Renal pelvis (tissue), 12 donors: ENCODE measurements at places on chromosomes 2 and 18. TPM values are rescaled to one million over a fixed set of nuclear protein-coding genes. Genes with fewer than 3 reads are reported as not detected.

The TDRD15 gene
- 0.03 TPM for polyA plus RNA-seq

The C18orf54 gene
- polyA plus RNA-seq = 11.5 TPM

The HTR2B gene
- polyA plus RNA-seq = 7.3 TPM

The CLIP4 gene
- 12.9 TPM for polyA plus RNA-seq

The GPR55 gene
- polyA plus RNA-seq = 0.18 TPM

The ALPG gene
- not detected for polyA plus RNA-seq

The ACKR3 gene
- 74.6 TPM for polyA plus RNA-seq

The FRZB gene
- polyA plus RNA-seq = 9.3 TPM

DNA sequence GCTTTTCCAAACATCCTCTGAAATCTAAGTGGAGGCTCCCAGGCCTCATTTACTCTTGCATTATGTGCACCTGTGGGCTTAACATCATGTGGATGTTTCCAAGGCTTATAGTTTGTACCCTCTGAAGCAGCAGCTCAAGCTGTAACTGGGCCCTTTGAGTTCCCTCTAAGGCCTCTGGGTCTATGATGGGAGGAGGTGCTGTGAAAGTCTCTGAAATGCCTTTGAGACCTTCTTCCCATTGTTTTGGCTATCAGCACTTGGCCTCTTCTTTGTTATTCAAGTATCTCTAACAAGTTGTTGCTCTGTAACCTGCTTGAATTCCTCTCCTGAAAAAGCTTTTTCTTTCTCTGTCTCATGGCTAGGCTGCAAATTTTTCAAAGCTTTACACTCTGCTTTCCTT, 58.1 kb upstream of the MYT1L start:
- no peak for DNase-seq

DNA sequence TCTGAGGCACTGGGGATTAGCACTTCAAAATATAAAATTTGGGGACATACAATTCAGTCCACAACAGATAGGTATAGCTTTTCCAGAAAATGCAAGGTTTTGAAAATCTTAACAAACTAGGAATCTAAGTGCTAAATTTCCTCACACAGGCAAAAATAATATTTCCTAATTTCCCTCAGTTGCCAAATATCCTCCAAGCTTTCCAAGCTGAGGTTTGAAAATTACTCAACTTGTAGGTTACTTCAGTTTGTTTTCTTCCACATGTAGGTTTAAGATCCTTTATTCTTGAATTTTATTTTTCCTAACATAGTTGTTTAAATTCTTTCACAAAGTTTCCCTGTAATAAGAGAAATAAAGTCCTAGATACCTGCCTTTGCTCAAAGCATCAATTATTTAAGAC, 192.9 kb upstream of the NRXN1 start:
- no peak for DNase-seq

- DNase-seq = no peak
These were observed 135.4 kb upstream of the PIEZO2 start for GRCh38 chr18:11284811-11285210.

- DNase-seq = no peak
These were observed 27.2 kb downstream of the TMEM177 start for GRCh38 chr2:119706221-119706620.

DNA sequence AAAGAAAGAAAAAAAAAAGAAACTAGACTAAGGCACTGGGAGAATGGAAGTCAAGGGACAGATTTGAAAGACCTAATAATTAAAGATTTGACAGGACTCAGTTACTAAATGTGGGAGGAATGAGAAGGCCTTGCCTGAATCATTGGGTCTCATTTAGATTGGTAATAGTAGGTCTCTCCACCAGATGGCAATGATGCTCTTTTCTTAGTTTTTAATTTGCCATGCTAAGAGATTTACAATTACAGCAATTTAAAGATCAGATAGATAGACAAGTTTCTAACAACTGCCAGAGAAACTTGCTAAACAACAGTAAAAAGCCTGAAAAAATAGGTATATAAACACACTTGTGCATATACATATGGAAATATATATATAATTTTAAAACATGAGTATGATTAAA, 153.0 kb downstream of the TMEM247 start:
- DNase-seq = peak; percentile 44

DNA sequence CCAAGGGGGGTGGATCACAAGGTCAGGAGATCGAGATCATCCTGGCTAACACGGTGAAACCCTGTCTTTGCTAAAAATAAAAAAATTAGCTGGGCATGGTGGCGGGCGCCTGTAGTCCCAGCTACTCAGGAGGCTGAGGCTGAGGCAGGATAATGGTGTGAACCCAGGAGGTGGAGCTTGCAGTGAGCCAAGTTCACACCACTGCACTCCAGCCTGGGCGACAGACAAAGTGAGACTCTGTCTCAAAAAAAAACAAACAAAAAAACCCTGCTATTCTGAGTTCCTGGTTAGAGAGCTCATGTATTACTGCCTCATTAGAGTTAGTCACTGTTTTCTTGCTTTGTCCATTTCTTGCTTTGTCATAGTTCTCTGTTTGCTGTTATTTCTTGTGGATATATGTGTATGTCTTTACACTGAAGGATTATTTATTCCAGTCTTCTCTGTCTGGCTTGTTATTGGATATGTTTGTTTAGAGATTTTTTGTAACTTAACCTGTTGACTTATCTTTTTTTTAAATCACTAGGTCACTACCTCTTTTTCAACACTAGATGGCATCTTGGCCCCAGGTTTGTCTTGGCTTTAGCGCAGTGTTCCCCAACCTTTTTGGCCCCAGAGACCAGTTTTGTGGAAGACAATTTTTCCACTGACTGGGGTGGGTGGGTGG, 17.0 kb downstream of the TTLL4 start:
- no peak for DNase-seq

DNA sequence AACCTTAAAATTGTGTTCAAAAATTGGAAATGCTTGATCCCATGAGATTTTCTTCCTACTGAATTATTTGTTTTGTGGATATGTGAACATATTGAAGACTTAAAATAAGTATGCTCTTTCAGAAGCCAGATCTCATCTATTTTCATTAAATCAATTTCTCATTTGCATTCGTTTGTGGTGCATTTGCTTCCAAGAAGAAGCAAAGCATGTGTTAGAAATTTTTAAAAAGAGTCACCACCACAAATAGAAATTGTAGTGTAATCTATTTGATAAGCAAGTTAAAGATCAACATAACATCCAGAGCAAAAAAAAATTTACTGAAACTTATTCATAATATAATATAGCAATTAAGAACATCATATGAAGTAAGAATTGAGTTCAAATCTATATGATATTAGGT, 300.9 kb upstream of the SYT4 start:
- no peak for DNase-seq

GRCh38 chr2:25340181-25340921, 1.4 kb downstream of the DNMT3A start:
- peak; percentile 41 for DNase-seq

DNA sequence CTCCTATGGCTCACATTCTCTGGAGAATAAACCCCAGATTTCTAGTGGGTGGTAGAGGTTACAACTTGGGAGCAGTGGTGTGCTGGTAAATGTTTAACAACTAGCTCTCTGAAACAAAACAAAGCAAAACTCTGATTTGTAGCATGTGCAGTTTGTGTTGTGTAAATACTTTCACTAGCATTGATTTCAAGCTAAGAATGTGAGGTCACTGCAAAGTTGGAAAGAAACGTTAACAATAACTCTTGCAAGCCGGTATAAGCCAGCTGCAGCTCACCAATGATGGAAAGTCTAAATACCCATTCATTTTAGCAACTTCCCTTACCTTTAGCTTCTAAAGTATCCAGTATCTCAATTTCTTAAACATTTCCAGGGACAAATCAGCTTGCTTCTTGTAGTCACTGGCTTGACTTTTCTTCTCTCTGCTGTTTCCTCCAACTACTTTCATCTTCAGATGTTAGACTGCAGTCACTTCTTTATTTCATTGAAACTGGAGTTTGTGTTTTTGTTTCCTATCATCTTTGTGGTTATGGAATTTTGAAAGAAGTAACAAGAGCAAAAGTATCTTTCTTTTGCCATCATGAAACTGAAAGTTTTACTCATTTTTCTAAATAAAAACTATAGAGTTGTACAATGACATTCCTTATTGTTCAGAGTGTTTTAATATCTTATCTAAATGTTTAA, 140.2 kb downstream of the PLCL1 start:
- peak; percentile 57 for DNase-seq

DNA sequence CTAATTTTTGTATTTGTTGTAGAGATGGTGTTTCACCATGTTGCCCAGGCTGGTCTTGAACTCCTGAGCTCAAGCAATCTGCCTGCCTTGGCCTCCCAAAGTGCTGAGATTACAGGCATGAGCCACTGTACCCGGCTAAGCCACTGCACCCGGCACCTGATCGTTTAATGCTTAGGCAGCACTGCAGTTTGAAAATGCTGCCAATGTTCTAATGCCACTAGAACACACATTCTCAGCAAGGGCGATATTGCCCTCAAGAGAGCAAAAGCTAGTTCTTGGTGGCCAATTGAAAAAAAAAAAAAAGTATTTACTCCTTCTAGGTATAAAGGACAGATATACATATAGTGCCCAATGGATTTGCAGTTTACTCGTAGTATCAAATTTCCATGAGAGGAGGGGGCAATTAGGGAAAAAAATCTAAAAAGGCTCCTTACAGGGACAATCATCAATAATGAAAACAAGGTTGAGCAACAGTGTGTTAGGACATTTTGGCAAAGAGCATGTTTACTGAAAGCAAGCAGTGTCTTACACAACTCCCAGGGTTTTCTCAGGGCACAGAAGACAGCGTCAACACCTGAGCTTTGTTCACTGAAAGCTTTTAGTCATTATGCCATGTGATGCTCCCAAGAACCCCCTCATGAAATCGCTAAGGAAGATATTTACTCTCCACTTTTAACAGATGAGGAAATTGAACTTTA, 199.9 kb upstream of the PKDCC start:
- DNase-seq = no peak

DNA sequence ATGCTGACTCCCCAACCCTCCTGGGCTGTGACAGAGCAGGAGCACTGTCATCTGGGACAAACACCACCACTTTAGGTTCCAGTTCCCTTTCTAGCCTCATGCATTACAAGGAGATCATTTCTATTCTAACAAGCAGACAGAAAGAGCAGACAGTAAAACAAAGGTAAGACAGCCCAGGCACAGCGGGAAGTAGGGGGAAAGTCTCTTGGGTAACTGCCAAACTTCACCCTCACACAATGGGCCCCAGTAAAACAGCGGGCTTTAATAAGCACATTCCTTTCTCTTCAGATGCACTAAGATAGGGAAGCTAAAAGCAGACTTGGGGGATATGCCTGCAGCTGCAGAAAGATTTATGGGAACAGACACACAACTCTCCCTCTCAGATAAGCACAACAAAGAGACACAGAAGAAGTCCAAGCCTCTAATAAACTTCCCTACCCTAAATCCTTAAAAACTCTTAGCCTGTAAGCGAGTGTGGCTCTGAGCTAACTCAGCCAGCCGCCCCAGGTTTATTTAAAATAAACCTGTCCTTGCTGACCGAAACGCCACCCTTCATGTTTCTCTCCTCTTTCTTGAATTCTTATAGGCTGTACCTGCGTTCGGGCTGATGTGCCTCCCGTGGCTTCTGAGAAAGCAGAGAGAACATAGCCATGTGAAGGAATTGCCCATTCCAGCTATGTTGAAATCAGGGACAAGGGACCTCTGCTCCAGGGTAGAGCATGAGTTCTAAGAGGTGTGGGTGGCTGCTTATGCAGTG, 726.8 kb upstream of the DDX18 start:
- no peak for DNase-seq

DNA sequence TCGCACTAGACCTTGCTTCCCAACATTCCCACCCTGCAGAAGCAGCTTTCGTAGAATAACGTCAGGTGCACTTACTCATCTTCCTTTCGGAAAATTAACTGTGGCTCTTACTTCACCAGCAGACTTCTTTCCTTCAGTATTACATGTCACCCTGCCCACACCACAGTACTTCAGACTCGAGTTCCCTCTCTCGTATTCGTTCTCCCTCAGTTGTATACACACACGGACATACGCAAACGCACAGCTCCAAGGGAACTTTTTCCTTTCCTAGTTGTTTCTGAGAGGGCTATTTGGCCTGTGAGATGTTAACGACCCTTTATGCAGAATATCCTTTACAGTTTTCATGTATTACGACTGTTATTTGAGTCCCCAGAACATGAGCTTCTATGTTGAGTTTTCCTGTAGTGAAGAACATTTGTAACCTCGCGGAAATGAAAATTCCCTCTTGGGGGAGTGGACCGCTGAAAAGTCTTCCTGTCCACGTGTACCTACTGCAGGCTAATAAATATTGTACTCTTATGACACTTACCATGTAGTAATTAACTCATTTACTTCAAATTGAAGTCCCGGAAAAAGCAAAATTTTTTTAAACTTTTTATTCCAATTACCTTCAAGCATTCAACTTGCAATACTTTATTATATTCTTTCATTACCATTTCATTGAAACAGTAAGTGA, 908 bp downstream of the ERLEC1 start:
- DNase-seq = no peak

DNA sequence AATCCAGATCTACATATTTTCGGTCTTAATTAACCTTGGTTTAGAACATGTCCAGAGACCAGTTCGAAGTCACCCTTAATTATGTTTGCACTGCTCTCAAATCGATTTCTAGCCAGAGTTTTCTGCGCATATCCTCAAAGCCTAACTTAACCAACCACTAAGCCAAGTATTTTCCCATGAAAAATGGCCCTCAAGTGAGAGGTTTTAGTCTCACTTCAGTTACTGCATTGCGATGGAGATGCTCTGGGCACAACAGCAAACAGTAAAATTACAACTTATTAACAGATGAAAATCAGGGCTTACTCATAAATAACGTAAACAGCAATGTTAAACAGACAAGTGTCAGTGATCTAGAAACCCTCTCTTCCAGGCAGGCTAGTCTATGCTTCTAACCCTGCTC, 4.5 kb downstream of the RTN4 start:
- no peak for DNase-seq
